ENCODE measurements at places on chromosomes 1 and 21.
A peak's percentile ranks its signal among the peaks of the same experiment; 100 is the strongest.

DNA sequence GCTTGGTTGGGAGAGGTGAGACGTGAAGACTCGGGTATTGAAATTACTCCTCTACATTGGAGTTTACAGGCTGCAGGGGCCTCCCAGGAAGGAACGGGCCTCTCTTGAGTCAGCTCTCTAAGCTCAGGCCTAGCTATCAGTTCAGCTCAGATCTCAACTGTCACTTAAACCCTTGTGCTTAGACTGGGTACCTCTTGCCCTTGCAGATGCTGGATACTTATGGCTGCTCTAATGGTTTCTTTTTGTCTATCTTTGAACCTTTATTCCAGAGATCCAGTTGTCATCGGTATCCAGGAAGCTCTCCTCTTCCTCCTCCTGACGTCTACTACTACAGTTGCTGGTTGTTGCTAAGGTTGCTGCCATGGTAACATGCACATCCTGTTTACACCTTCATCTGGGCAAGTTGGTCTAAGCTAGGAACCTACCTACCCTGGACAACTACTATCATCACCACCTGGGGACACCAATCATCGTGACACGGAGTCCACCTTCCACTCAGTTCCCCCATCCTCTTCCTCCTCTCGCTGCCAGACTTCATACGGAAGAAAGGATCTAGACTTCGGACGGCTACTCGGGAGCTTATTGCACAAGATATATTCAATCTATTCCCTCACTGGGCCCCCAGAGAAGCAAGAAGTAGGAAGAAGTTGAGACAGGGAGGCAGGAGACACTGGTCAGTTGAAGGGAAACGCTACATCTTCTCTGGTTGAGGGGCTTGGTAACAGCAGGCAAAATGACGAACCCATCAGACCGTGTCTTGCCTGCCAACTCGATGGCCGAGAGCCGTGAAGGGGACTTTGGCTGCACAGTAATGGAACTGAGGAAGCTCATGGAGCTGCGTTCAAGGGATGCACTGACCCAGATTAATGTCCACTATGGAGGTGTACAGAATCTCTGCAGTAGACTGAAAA is 56.1 kb downstream of the ATP2B4 start:
- no peak for DNase-seq

DNA sequence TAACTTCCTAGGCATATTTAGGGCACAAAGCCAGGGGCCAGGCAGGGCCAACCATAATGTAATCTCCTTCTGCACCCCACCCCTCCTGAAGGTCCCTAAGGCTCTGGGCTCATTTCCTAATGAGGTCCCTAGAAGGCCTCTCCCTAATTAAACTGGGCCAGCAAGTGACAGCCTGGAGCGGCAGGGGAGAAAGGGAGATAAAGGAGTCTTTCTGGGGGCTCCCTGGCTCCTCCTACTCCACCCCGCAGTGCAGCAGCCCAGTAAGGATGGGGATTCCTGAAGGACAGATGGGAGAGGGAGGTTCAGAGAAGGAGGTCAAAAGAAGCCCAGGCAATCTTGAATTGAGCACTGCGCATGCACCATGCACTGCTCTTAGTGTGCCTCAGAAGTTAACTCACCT is 12.8 kb downstream of the LRP8 start:
- DNase-seq: no peak

- DNase-seq: peak; percentile 28
Measured at GRCh38 chr1:1875932-1876331, 15.0 kb downstream of the GNB1 start.

GRCh38 chr1:21605012-21605715 is 64.0 kb downstream of the RAP1GAP start:
- DNase-seq: no peak

- no peak for DNase-seq
Measured at GRCh38 chr1:89195476-89195875, 3.3 kb downstream of the GBP4 start.

DNA sequence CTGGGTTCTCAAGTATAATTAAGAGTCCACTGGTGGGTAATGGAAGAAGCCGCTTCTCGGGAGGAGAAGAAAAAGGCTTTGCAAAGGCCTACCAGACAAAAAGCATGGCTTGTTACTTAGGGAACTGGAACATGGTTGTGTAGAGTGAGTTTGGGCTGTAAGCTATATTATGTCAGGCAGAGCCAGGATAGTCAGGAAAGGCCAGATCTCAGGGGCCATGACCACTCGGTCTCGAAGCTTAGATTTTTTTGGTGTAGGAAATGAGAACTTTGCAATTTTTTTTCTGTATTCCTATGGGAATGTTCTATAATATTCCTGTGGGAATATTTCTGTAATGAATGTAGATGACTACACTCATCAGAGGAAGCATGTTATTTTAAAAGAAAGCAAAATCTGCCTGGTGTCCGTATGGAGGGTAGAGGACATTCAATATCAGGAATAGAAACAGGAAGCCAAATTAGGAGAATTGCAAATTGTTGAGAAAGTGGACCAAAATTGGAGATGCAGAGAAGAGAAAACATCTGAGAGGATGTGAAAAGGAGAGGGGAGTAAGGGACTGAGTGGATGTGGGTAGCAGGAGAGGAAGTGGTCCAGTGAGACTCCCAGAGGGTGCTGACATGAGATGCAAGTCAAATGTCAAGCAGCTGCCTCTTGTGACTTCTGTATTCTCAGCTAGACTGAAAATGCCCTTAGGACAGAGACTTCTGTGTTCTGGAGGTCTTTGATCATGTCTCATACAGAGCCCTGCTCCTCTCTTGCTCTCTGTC is 45.2 kb upstream of the HAO2 start:
- no peak for DNase-seq

DNA sequence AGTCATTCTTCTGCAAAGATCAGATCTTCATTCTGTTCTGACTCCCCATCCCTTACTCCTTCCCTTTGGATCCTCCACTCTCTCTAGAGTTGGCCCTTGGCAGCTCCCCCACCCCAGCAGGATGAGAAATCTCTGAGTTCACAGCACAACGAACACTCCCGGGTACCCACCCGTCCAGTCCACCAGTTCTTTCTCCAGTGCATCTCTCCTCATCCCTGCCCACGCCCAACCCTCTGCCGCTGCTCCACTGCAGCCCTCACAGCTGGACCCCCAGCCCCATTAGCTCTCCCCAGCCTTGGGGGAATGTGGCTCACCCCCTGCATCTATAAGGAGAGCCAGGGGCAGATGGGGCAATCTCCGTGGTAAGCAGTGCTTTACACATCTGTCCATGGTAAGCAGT is 125.7 kb downstream of the MATN1 start:
- no peak for DNase-seq

- no peak for DNase-seq
Measured at GRCh38 chr1:229118477-229119061, 152.3 kb upstream of the RAB4A start.

- no peak for DNase-seq
Measured at GRCh38 chr1:183126528-183126927, 59.5 kb upstream of the LAMC2 start.

GRCh38 chr1:22104865-22105437 is 37.9 kb downstream of the WNT4 start:
- peak; percentile 19 for DNase-seq

DNA sequence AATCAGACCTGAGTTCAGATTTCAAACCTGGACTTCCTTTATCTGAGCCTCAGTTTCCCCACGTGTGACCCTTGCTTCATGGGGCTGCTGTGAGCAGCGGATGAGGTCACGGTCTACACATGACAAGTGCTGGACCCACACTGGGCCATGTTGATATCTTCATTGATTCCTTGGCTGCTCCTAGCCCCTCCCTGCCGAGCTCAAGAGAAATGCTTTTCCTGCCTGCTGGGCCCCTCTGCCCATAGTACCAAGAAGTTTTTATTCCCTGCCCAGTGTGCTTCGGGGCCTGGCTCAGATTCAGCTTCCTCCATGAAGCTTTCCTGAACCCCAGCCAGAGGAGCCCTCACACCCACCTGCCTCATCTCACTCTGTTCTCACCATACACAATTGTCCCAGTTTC is 181.6 kb downstream of the PTPRU start:
- no peak for DNase-seq

DNA sequence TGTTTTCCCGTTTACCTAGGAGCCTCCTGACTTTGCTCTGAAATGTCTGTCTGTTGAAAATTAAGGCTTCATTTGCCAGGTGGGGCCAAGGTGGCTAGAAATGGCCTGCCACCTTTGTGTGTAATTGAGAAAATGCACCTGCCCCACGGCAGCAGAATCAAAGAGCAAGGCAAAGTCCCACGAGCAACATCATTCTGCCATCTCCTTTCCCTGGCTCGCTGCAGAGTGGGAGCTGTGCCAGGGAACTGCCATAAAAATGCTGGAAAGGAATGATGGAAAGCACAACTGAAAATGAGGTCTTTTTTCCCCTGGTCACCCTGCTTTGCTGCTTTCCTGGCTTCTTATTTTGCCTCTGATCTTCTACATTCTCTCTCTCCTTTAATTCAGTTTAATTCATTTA is 5.5 kb upstream of the OLFML2B start:
- no peak for DNase-seq

DNA sequence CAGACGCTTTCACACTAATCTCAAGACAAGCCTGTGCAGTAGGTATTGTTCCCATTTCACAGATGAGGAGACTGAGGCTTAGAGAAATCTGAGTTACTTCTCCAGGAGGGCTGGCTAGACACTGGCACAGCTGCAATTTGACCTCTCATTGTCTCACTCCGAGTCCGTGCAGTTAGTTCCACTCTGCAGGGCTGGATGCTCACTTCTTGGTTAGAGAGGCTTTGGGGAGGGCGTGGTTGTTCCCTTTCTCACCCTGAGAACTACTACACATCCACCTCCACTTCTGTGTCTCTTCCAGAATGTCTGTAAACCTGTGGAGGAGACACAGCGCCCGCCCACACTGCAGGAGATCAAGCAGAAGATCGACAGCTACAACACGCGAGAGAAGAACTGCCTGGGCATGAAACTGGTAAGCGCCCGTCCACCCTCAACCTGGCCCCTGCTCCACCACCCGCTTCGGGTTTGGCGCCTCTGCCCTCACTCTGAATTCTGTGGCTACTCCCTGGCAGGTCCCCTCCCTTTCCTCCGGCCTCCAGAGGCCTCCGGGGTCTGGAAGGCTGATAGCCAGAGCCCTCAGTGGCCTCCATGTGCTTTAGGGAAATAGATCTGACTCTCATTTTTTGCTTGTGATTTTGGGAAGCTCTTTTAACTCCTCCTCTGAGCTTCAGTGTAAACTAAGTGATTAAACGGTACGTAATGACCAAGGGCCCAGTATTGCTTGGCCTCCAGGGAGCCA is 29.1 kb downstream of the EIF2D start:
- DNase-seq: no peak

DNA sequence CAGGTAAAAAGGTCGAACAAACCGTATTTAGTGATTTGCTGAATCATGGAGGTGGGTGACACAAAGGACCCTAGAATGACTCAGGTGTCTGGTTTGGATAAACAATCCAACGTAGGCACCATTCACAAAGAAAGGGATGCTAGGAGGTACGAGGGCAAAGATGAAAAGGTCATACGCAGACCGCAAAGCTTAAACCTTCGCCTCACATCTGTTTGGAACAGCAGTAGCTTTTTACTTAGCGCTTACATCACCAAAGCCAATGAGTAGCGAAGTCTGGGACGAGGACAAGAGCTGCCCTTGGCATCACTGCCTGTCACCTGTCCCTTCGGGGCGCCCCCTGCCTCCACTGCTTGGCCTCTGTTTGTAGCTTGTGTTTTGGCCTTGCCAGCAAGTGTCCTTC is 350.2 kb downstream of the SMYD3 start:
- no peak for DNase-seq

- no peak for DNase-seq
Measured at GRCh38 chr21:29144736-29145353, 14.4 kb downstream of the MAP3K7CL start.

DNA sequence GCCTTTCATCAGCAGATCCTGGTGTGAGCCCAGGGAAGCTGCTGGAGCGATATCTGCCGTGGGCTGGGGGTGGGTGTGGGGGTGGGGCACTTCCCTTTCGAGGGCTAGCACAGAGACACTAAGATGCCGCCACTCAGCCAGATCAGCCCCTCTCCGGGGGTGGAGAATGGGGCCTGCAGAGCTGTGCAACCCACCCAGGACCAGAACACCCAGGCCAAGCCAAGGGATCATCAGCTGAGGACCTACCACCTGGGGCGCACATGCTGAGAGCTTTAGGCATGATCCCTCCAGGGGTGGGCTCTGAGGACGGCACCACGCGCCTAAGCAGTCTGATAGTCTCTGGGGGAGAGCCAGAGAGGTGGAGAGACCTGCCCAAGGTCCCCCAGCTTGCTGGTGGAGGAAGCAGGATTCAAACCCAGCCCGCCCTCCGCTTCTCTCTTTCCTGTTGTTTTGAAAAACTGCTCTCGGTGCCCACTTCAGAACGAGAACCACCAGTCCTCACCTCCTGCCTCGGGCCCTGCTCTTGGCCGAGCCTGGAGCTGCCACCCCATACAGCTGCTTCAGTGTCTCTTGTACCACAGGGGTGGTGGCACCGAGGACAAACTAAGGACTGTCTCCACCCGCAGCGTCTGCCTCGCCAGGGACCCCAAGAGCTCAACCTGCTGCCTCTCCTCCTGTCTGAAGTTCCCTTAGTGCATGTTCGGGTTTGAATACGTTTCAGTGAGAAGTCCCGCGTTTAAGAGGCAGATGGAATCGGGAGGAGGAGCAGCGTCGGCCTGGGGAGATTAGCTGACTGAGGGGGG is 39.7 kb upstream of the RUNX3 start:
- no peak for DNase-seq

- no peak for DNase-seq
Measured at GRCh38 chr1:3733883-3734589, 18.2 kb upstream of the CCDC27 start.

DNA sequence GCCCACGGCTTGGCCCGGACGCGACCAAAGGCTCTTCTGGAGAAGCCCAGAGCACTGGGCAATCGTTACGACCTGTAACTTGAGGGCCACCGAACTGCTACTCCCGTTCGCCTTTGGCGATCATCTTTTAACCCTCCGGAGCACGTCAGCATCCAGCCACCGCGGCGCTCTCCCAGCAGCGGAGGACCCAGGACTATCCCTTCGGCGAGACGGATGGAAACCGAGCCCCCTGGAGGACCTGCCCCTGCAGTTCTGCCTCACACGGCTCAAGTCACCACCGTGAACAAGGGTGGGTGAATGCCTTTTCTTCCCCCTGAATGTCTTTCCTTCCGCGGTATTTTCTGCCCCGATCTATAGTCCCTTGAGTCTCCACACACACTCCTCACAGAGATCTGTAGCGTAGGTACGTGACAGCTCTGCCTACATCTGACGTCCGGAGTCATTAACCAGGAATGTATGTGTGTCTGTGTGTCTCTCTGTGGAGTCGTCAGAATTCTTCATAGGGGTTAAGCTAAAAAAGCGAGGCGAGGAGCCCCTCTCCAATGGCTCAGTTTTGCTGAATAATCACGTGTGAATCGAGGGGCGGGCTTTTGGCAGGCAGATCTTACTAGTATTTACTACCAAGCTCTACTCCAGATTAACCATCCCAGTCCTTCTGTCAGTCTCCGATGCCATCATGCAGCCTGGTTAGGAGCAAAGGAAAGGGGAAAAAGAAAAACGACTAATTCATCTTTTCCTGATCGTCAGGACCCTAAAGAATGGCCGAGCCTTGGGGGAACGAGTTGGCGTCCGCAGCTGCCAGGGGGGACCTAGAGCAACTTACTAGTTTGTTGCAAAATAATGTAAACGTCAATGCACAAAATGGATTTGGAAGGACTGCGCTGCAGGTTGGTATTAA is at the start of gene CDKN2C:
CDKN2C (plus strand) TSS at position 635 of the 898 bp plus-strand sequence; CDS start at position 759, 124 bp downstream.
- no peak for DNase-seq

GRCh38 chr1:244313346-244313745 is 138.4 kb downstream of the ADSS2 start:
- no peak for DNase-seq

All from stimulated activated CD4-positive, alpha-beta T cell treated with anti-CD3 and anti-CD28 coated beads, Interleukin-15, amount 100 ng/mL, for 48 hours (primary cell).